ENCODE measurements at places on chromosomes 12 and 14.

GRCh38 chr14:73764406-73765280, 50.5 kb upstream of the PNMA1 start:
- no peak for DNase-seq

GRCh38 chr12:95774311-95775045, 16.1 kb downstream of the NTN4 start:
- DNase-seq, result no peak

DNA sequence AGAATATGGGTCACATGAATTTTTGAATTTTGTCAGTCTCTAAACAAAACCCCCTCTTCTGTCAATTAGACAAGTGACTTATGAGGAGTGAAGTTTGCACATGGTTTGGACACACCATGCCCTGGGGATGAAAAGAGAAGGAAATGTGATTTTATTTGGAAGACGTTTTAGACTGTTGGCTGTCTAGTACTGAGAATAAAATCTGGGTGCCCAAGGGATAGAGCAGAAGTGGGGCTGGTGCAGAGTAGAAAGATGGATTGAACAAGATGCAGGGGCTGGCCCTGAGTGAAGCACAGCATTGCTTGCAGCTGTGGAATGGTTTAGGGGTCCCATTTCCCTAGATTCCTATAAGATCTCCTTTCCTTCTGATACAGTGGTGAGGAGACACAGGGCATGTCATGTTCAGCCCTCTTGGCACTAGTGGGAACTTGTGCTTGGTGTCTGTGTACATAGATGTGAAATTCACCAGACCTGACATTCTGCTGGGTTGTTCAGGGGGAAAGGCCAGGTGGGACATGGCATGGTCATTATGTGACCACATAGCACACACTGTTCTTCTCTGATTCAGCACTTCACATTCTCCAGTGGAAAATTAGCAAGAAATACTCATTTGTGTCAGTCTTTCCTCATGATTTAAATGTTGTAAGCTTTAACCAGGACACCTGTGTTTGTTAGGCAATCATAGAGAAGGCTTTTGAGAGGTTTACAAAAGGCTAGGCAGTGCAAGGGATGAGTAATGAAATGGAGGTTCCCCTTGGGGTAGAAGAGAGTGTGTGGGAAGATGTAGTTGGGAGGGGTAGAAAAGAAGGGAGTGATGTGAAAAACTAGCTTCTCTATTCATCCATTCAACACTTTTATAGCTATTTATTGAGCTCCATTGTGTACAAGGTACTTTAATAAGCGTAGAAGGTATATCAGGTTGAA, 202.3 kb upstream of the IGF1 start:
- DNase-seq, result no peak

DNA sequence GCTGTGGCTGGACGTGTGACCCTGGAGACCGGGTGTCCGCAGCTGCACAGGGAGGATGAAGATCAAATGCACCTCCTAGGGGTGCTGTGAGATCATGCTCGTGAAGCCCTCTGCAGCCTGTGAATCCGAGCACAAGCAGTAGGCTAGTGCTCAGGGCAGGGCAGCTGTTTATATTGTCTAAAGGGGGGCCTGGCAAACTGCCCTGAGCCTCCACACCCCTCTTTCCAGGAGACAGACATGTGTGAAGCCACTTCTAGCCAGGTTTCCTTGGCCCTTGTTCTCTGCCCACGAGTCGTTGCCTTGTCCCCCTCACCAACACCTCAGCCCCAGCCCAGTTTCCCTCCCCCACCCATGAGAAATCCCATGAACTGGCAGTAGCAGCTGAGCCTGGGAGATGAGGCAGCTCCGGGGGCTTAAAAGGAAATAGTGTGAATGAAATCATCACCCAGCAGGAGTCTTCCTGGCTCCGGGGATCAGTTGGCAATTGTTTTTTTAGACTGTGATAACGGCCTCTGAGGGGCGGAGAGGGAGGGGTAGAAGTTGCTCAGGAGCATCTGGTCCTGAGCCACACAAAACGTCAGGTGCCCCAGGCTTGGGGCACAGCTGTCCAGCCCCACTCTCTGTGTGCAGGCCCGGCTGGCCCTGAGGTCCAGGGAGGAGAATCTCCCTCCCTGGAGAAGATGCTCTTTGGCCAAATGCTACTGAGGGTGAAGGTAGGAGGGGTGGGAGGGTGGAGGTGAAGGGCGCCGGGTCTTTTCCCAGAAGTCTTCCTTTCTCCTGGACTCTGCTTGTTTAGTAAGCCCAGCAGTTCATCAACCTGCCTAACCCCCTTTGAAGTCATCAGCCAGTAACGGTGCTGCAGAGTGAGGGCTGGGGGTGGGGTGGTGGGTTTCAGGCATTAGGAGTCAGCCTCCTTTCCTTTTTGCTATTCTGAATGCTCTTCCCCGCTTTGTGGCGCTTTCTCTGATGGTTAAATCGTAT, 4.0 kb downstream of the FGF6 start:
- no peak for DNase-seq

- DNase-seq, result no peak
These were observed 460.4 kb upstream of the RGS6 start for GRCh38 chr14:71471634-71472355.

DNA sequence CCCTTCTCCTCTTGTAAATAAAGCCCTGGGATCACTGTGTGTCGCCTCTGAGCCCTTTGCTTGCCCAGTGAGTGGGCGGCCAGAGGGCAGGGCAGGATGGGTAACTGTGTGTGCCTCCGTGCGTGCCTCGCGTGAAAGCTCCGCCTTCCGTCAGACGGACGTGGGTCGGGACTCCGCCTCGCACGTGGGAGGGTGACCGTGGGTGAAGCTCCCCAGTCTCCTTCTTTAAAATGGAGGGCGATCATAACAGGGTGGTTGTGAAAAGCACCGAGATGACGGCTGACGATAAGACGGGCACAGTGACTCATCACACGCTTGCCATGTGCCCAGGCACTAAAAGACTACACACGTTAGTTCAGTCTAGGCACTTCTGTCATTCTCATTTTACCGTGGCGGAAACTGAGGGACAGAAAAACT, 9.2 kb downstream of the PHB2 start:
- DNase-seq, result peak; percentile 83

GRCh38 chr12:131610891-131611290, 100.0 kb upstream of the SFSWAP start:
- DNase-seq, result no peak

Measured in activated CD8-positive, alpha-beta memory T cell treated with anti-CD3 and anti-CD28 coated beads for 48 hours (primary cell).